Activated naive CD8-positive, alpha-beta T cell treated with anti-CD3 and anti-CD28 coated beads, Interleukin-2, amount 50 U/mL, for 16 hours (primary cell): ENCODE measurements at places on chromosomes 2 and 18.

- no peak for DNase-seq
These were observed 144.7 kb downstream of the BABAM2 start for GRCh38 chr2:28035163-28035690.

- DNase-seq, result no peak
These were observed 627.3 kb downstream of the IRS1 start for GRCh38 chr2:226172309-226172708.

DNA sequence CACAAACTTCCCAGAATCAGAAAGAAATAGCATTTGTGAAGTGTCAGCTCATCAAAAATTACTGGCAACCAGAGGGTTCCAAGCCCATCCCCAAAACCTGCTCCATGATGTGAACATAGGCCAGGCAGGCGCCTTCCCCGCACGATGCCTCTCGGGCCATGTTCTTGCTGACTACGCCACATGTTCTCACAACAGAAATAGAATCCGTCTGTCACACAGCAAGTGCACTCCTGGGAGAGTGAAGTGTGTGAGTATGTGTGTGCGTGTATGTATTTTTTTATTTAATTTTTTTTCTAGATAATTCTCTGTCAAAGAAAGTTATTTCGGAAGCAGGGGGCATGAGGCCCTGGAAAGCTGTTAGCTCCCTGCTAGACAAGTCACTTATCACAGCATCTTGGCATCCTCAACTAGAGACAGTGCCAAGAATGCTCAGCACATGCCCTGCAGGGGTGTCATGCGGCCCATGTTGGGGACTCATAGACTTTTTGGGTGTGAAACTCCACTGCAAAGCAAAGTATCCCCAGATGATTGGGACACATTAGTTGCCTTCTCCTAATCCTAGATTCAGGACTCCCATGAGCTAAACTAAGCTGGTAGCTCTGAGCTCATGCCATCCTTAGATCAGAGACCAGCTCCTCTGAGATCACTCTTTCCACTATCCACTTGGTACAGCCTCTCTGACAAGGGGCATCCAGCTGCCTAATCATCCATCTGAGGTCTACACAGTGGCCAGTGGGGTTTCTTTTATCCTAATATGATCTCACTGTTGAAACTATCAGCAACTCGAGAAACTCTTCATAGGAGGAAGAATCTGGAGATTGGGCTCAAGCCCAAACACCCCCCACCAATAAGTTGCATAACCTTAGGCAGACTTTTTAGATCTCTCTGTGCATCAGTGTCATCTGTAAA, 53.2 kb upstream of the CYRIA start:
- no peak for DNase-seq

DNA sequence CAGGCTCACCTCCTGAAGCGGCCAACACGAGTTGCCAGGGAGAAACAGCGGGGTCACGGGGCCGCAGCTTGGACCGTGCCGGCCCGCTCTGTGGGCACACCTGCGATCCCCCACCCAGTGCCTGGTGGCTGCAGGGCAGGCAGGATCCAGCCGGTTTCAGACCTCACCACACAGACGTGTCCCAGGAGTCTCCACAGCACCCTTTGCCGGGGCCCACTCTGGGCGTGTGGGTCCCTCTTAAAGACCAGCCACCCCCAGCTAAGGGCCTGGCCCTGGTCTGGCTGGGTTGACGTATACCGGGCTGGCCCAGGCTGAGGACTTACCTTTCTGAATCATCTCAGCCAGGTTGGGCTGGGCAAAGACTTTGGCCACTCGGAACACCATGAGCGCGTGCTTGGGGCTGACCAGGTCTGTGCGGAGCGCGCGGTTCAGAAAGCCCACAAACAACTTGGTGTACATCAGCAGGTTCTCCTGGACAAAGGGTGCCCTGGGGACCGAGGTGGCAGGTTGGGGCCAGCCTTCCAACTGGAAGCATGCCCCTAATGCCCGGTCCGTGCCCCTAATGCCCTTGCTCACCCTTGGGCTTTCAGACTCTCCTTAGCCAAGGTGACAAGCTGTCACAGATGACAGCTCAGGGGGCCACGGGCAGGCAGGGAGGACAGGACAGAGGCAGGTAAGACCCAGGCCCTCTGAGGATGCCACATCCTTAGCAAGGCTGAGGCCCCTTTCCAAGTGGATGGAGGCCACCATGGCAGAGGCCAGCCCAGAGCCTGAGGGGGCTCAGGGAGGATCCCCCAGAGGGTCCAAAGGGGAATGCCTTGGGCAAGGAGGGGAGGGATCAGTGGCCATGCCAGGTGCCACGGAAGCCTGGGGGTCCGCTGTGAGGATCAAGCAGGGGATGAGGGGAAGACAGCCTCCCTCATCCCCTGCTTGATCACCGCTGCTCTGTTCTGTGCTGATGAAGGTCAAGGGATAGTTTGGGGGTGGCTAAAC, 10.2 kb upstream of the CCDC74B start:
- DNase-seq, result no peak

DNA sequence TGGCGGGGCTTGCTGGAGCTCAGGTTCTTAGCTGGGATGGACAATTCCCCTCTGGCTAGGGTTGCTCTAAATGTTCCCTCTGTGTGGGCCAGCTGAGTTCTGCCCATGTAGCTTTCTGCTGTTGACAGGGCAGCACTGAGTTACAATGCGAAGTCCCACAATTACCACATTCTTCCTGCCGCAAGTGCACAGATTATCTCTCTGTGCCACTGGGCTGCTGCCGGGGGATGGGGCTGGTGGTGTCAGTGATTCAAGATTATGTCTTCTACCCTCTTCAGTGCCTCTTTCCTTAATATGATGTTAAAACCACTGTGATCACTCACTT, 708.1 kb downstream of the SLC4A3 start:
- DNase-seq, result no peak

DNA sequence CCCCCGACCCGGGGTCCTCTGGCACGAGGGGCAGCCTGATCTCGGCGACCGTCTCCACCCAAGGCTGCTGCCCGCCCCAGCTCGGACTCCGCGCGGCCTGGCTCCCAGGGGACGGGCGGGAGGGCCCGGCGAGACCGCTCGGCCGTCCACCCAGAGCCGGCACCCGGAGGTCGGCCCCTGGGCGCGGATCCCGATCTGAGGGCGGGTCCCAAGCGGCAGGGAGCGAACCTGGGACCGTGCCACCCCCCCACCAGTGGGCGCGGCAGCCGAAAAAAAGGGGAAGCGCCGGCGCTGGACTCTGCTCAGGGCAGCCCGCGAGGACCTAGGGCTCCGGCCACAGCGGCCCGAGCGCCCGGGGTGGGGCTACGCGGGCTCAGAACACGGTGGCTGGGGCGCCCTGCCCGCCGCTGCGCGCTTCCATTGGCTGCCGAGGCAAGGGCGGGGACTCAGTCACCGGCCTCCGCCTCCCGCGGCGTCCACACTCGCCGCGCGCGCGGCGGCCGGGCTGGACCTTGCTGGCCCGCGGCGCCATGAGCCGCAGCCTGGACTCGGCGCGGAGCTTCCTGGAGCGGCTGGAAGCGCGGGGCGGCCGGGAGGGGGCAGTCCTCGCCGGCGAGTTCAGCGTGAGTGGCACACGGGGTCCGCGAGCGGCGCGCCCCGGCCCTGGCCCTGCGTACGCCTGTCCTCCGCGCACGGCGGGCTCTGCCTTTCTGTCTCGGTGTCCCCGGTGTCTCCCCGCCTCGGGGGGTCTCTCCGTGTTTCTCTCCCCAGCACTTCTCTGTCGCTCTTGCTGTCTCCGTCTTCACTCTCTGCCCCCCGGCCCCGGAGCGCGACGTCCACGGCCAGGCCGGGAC, at the start of gene PTPN18:
Gene PTPN18 (plus strand): TSS at position 479 of the 854 bp plus-strand sequence. CDS start 52 bp downstream, at position 531.
- DNase-seq, result no peak

GRCh38 chr2:216121255-216121654, 12.1 kb downstream of the XRCC5 start:
- DNase-seq, result no peak

DNA sequence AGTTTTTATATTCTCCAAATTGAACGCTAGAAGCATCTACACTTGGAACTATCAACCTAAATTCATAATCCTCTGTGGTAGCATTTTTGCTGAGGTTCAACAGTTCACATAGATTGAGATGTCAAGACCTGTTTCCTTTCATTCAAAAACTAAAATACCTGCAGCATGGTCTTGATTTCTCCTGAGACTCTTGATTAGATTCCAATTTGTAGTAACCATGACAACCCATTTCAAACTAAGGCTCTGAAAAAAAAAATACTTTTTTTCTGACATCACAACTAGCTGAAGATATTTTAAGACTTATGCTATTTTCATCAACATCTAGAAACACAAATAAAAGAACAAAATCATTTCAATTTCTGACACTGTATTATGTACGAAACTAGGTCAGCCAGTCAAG, 29.8 kb downstream of the COBLL1 start:
- no peak for DNase-seq

DNA sequence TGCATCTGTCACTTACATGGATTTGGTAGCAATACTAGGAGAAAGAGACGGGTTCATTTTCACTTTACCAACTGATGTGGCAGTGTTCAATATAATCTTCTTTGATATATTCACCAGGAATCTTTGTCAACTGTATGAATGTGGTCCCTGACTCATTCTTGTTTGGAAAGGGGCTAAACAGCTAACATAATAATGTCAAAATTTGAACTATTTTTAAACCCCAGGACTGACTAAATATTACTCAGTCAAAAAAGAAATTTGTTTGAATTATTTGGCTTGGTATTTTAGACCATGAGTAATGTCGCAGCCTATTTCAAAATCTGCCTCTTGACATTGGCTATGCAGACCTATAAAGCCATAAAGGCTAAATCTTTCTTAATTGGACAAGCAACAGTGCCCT, 413.7 kb upstream of the RGPD4 start:
- DNase-seq, result no peak

DNA sequence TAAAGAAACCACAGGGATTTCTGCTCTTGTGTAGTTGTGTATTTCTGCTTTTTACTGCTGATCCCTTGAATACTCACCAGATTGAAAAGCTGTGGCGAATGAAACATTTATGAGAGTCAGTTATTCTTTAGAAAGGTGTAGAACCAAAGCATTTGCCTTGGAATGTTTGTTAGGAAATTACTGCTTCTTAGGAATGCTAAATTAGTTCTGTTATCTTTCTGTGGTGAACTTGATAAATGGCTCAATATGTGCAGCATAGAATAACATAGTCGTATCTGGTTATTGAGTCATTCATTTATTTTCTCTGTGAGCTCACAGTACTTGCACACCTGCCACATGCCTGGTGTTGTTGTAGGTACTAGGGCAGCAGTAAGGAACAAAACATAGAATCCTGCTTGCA, 57.0 kb upstream of the FAM237A start:
- DNase-seq, result no peak

DNA sequence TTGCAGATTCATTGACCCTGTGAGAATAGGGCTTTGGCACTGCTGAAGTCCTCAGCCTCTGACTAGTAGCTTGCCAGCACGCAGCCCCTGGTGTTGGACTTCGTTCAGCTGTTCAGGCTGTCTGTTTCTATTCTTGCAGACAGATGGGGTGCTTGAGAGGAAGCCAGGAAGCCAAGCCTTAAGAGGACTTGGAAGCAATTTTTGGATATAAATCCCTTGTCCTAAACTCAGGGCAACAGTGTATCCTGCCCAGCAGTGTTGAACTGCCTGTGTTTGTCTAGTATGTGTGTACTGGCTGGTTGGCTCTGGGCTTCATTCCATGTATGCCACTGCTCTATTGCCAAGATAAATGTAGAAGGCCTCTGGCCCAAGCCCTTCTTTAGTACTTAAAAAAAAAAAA, 108.6 kb downstream of the COMMD1 start:
- no peak for DNase-seq

DNA sequence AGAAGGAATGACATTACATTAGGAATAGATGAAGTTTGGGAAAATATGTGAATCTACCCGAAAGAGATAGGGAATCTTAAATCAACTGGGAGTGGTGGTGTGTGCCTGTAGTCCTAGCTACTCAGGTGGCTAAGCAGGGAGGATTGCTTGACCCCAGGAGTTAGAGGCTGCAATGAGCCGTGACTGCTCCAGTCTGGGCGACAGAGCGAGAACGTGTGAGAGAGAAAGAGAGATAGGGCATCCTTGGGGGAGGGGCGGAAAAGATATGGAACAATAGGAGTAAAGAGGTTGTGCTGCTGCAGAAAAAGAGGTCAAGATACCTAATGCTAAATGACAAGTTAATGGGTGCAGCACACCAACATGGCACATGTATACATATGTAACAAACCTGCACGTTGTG, 47.1 kb upstream of the ADAM23 start:
- DNase-seq, result no peak

GRCh38 chr2:7436096-7436906, 519.1 kb downstream of the RNF144A start:
- no peak for DNase-seq
